ENCODE measurements at places on chromosomes 5 and 9. TPM values are rescaled to one million over a fixed set of nuclear protein-coding genes. Genes with fewer than 3 reads are reported as not detected.

DNA sequence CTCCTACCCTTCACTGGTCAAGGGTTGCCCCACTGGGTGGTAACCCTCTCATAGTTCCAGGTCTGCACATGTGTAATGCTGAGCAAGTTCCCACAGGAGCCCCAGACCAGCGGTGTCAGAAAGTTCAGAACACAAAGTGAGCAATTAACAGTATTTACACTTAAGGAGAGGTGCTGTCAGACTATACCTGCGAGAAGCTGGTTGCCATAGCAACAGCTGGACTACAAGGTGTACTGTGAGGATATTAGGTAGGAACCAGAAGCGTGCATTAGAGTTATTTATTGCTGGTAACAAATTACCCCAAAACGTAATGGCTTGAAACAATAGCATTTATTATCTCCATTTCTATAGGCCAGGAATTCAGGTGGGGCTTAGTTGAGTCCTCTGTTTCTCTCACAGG lies 317.0 kb upstream of the RPS23 start:
- no peak overlapping the region for H3K27ac ChIP-seq
- DNase-seq, result no peak
- H3K27me3 ChIP-seq, result no peaks in the 10 kb centered on the region
- H3K4me1 ChIP-seq, result no peaks in the 10 kb centered on the region

DNA sequence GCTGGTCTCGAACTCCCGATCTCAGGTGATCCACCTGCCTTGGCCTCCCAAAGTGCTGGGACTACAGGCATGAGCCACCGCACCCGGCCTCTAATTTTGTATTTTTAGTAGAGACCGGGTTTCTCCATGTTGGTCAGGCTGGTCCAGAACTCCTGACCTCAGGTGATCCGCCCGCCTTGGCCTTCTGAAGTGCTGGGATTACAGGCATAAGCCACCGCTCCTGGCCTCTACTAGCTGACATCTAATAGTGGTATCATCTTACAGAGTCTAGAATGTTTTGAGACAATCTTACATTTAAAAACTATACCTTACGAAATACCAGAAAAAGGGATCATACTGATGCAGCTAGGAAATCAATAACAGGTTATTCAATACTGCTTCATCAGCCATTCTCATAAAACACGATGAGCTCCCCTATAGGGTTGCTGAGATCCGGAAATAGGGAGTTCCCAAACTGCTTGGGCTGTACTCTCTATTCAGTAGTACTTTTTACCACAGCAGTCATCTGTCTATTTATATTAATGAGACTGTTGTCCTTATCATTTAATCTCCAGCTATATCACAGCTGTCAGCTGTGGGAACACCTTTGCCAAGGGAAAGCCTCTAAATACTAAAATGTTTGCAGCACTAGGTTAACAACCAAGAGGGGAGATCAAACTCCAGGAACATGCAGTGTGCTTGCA lies 8.1 kb upstream of the UBE2D2 start:
- H3K4me1 ChIP-seq, result no peaks in the 10 kb centered on the region
- no peak overlapping the region for H3K4me3 ChIP-seq
- H3K27me3 ChIP-seq, result no peaks in the 10 kb centered on the region
- H3K27ac ChIP-seq, result no peak overlapping the region

DNA sequence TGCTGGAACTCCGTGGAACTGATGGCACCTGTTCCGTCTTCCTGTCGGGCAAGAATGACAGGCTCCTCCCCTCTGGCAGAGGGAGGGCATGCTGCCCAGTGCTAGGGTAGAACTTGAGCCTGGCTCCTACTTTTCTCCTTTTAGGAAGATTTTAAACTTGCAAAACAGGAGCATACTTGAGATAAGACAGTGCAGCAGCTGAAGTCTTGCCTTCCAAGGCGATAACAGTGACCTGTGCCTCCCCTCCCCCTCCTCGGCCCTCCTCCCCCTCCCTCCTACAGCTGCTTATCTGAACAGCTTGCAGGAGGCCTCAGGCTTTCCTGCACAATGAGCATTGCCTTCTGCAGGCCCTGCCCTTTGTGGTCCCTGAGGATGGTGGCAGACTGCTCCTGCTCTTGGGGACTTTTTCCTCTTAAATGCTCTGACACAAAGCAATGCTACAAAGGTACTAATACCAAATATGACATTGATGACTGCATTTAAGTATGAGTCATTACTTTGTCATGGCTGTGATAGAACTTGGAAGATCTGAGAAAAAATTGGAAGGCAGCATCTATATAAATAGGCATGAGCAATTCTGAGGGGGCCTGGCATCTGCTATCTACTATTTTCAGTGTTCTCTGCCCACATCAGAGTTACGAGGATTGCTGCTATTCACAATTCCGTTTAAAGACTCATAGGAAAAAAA lies 2.0 kb downstream of the GADD45G start:
- H3K4me3 ChIP-seq, result peak overlapping the region; percentile 71
- H3K27ac ChIP-seq, result peak overlapping the region; percentile 85
- no peaks in the 10 kb centered on the region for H3K36me3 ChIP-seq
- DNase-seq, result peak; percentile 70
- peaks cover 22% of the 10 kb centered on the region for H3K4me1 ChIP-seq
- no peaks in the 10 kb centered on the region for H3K27me3 ChIP-seq

GRCh38 chr5:73615085-73615484 lies 10.9 kb upstream of the ARHGEF28 start:
- no peaks in the 10 kb centered on the region for H3K27me3 ChIP-seq
- H3K4me1 ChIP-seq, result no peaks in the 10 kb centered on the region
- H3K36me3 ChIP-seq, result no peaks in the 10 kb centered on the region
- H3K4me3 ChIP-seq, result no peak overlapping the region

DNA sequence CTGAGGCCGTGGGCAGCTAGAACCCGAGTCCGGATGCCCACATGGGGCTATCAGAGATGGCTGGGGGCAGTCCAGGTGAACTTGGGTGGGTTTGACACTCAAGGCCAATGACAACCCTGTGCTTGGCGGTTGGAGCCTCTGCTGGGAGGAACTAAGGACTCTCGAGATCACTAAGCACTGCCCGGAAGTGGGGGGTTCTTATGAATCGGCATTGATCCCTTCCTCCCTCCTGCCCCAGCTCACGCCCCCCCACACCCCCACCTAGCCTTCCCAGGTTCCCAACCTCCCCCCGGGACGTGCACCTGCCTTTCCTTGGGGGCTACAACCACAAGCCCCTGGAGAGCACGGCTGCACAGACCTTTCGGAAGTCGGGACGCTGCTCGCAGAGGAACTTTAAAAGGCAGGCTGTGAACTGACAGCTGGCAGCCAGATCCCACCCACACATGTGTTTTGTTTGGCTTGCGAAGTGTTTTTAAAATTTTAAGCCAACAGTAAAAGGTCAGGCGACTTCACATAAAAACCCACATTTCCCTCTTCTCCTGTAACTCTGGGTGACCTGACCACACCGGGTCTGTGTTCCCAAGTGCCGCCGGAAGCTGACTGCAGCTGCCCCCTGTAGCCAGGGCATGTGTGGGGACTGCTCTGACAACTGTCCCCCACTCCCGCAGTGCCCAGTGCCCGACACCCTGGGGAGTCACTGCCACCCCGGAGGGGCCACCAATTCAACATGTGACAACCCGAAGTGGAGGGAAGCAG lies 5.1 kb upstream of the RALGDS start:
- no peaks in the 10 kb centered on the region for H3K36me3 ChIP-seq
- H3K27me3 ChIP-seq, result no peaks in the 10 kb centered on the region
- peak overlapping the region; percentile 99 for H3K27ac ChIP-seq
- peaks cover 33% of the 10 kb centered on the region for H3K4me1 ChIP-seq
- peak overlapping the region; percentile 65 for H3K4me3 ChIP-seq
- no peak for DNase-seq

HRCT1 gene
- total RNA-seq, result 16.0 TPM

CDH9 gene
- total RNA-seq, result not detected

DNA sequence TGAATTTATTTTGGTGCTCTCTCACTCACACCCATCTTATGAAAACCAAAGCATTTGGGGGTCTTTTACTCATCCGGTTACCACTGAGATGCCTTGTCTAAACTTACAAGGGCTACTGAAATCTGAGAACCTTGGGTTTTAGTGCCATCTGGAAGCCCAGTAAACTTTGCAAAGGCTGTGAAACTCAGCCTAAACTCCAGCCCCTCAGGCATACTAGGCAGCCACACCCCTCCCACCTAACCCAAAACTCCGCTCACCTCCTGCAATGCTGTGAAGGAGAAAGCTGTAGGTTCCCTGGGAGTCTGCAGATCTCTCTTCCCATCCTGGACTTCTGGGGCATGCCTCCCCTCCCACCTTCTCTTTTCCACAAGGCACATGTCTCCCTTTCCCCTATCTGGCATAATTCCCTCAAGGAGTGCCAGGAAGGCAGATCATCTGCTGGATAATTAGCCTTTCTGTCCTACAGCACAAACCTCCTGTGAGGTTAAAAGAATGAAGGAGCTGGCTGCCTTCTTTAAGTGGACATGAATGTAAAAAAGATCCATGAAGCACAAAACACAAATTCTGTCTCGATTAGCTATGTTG lies 71.5 kb upstream of the ANXA1 start:
- H3K4me3 ChIP-seq, result no peak overlapping the region
- DNase-seq, result no peak
- H3K4me1 ChIP-seq, result no peaks in the 10 kb centered on the region
- H3K27me3 ChIP-seq, result no peaks in the 10 kb centered on the region

GRCh38 chr5:93674866-93675459 lies 66.4 kb downstream of the POU5F2 start:
- no peaks in the 10 kb centered on the region for H3K36me3 ChIP-seq
- no peak overlapping the region for H3K4me3 ChIP-seq
- H3K4me1 ChIP-seq, result no peaks in the 10 kb centered on the region
- no peak overlapping the region for H3K27ac ChIP-seq
- DNase-seq, result no peak

IL13 gene
- total RNA-seq, result 0.33 TPM

DNA sequence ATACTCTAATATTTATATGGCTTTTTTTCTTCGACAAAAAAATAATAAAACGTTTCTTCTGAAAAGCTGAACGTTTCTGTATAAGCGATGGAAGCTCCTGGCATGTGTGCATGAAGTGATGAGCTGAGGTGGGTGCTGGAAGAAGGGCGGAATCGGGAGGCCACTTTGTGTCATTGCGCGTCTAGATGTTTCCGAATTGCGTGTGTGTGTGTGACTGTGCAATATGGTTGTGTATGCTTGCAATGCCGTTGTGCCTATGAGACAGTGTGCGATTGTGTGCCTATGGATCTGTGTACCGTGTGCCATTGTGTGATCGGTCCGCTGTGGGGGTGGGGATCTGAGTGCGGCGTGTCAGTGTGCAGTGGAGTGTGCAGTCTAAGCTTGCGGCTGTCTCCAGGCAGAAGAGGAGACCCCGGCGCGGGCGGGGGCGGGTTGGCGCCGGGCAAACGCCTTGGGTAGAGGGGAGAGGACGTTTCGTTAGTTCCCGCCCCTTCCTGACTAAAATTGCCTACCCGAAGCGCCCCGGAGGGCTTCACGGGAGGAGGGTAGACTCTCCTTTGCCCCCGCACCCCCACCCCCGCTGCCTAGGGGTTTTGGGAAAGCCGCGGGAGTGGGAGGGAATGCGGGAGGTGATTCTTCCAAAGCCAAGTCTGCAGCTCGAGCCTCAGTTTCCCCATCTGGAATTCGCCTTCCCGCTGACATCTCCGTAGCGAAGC lies 24.2 kb downstream of the PCDHGC5 start:
- peak overlapping the region; percentile 60 for H3K4me3 ChIP-seq
- H3K27me3 ChIP-seq, result no peaks in the 10 kb centered on the region
- peaks cover 8% of the 10 kb centered on the region for H3K4me1 ChIP-seq
- DNase-seq, result no peak
- no peaks in the 10 kb centered on the region for H3K36me3 ChIP-seq

JAKMIP2 gene
- under 0.01 TPM for total RNA-seq

- H3K4me1 ChIP-seq, result no peaks in the 10 kb centered on the region
- no peaks in the 10 kb centered on the region for H3K27me3 ChIP-seq
- no peaks in the 10 kb centered on the region for H3K36me3 ChIP-seq
- H3K4me3 ChIP-seq, result no peak overlapping the region
Measured at GRCh38 chr5:142056816-142057696, 44.2 kb upstream of the GNPDA1 start.

- no peak for DNase-seq
- no peaks in the 10 kb centered on the region for H3K36me3 ChIP-seq
- no peak overlapping the region for H3K4me3 ChIP-seq
Measured at GRCh38 chr9:137972988-137973470, 95.4 kb downstream of the CACNA1B start.

DNA sequence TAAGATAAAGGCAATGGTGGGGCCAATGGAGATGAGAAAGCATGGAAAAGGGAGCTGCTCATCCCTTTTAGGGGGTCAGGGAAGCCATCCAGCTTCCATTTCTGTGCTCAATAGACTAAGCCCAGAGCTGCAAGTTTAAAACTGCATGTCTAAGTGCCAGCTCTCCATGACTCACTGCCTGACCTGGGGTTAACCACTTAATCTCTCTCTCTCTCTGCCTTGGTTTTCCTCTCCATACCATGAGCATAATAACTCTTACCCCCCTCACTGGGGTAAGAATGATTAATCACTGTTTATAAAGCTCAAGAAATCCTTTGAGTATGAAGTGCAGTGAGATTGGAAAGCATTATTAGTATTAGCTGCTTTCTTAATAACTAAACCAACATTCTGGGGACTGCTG lies 1382.4 kb upstream of the WWC1 start:
- no peaks in the 10 kb centered on the region for H3K4me1 ChIP-seq
- no peak for DNase-seq
- H3K27ac ChIP-seq, result no peak overlapping the region
- no peaks in the 10 kb centered on the region for H3K36me3 ChIP-seq
- H3K4me3 ChIP-seq, result no peak overlapping the region

- no peak overlapping the region for H3K27ac ChIP-seq
- H3K36me3 ChIP-seq, result no peaks in the 10 kb centered on the region
- no peaks in the 10 kb centered on the region for H3K27me3 ChIP-seq
- DNase-seq, result no peak
Measured at GRCh38 chr5:16975950-16976624, 40.0 kb upstream of the MYO10 start.
